Right renal pelvis (tissue), 4 donors: ENCODE measurements at places on chromosomes 4 and X.

GRCh38 chr4:173135241-173135847 is 33.3 kb upstream of the GALNT7 start:
- DNase-seq: no peak

GRCh38 chr4:150037251-150037856 is 40.9 kb upstream of the DCLK2 start:
- no peak for DNase-seq

DNA sequence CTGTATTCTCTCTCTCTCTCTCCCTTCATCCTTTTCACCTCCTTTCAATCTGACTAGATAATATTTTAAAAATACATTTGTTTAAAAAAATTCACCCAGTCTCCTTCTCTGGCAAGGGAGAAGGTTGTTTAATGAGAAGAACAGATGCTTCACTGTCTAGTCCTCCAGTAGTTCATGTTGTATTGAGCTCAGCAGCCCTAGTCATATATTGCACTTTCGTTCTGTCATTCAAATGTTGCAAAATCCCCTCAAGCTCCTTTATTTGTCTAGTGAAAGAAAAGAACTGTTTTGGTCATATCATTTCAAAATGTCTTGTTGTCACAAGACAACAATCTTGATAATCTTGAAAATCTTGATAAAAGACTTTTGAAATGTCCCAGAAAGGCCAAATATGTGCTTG is 248.0 kb downstream of the GALNTL6 start:
- DNase-seq: no peak

- DNase-seq: no peak
Observed at GRCh38 chrX:100748108-100748507, 16.2 kb upstream of the SYTL4 start.

DNA sequence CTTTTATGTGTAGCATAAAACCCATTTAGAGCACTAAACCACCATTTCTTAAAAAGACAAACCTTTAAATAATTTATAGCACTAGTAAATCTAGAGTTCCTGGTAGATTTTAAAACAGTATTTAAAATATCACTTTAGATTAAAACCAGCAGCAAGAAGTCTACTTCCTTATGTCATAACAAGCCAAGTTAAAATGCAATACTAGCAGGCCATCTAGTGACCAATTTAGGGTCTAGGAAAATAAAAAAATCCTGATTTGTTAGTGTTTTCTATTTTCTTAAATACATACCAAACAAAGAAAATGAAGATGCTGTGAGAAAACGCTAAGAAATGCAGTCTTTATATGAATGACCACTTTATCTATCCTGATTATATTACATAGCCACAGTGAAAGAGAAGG is 53.9 kb downstream of the PAPSS1 start:
- peak; percentile 31 for DNase-seq

DNA sequence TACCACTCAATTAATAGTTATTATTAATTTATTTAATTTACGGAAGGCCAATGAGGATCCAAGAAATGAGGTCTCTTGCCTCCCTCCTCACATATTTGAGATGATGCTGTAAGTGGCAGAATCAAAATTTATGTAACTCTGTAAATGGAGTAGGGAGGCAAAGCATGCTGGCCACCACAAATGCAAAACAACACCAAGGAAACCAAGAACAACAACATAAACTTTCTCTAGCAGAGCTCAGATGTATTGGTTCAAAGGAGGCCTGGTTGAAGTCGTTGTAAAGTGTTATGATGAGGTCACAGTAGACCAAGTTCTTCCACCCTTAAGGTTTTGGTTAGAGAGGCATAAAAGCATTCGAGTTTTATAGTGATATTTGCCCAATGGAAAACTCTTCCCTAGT is 194.8 kb upstream of the FAT1 start:
- no peak for DNase-seq
